ENCODE measurements at places on chromosomes 2 and 18.

- no peak for DNase-seq
Observed at GRCh38 chr2:15287447-15288184, 273.5 kb downstream of the NBAS start.

DNA sequence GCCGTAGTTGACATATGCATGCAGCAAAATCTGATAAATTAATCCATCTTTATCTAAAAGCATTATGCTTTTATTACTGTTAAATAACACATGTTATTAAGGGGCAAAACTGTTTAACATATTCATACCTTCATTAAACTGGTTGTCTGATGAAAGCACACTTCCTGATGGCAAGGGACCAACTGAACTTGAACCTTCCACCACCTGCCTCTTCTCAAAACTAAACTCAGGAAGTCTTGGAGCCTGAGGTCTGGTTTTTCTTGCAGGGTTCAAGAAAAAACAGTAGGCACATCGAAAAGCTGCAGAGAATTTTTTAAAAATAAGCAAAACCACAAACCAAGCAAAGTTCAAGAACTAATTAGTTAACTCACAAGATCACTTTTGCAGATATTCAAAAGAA is 64.9 kb downstream of the LNPK start:
- no peak for DNase-seq

- DNase-seq: no peak
Observed at GRCh38 chr18:54613174-54613573, 22.1 kb downstream of the DYNAP start.

DNA sequence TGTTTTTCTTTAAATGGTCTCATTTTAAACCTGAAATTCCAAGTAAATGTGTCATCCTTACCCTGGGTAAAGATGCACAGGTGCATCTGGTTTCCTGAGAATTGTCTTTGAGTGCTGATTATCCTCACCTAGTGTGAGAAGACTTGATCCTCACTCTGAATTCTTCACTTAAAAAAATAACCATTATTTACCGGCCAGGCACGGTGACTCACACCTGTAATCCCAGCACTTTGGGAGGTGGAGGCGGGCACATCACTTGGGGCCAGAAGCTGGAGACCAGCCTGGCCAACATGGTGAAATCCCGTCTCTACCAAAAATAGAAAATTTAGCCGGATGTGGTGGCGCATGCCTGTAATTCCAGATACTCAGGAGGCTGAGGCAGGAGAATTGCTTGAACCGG is 9.9 kb upstream of the WNT6 start:
- DNase-seq: no peak

GRCh38 chr18:80002468-80002867 is 14.1 kb upstream of the TXNL4A start:
- no peak for DNase-seq

DNA sequence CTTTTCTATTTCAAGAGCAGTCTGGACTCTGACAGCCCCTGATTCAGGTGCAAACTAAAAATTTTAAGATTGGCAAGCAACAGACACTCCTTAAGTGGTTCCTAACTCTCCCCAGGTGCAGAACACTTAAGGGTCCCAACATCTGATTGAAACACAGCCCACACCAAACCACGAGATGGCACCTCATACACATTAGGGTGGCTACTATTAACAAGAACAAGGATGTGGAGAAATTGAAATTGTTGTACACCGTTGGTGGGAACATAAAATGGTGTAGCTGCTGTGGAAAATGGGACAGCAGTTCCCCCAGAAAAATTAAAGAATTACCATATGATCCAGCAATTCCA is 82.3 kb downstream of the POLR1A start:
- no peak for DNase-seq

DNA sequence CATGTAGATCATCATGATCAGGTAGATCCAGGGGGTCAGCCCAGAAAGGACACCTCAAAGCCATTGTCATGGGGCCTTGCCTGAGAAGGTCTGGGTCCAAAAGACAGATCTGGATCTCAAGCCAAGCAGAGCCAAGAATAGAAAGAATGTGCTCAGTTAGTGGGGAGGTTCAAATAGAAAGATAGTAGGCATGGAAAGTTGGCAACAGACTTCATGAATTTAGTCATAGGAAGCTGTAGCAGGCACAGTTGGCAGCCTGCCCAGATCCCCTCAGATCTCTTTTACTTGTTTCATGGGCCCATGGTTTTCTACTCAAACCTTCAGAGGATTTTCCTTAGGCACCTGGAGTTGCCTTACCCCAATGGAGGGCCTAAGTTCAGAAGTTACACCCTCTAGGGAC is 767.0 kb downstream of the SLC4A3 start:
- DNase-seq: peak; percentile 29

DNA sequence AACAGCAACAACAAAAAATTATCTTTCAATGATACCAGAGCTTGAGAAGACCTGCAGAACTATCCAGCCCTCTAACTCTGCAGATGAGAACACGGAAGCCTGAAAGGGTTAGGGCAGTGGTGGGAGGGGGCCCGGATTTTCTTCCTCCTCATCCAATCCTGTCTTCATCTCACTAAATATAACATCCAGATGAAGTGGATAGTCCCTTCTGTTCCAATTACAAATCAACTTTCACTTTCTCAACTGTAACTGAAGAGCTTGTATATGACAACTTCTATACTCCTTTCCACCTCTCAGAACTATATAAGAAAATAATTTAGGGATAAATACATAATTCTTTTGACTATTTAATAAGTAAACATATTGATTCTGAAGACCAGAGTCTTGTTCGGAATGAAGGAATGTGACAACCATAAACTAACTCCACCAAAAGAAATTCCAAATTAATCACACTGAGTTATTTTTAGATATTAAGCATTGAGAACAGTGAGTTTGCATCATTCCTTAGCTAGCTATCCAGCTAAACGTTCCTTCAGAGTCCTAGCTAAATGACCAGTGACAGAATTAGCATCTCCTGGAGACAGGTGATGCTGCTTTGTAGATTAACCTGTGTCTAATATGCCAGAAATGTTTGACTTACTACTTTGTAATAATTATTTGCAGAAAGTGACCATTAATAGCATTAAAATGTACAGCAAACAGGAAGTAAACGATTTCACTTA is 32.7 kb downstream of the SFT2D3 start:
- peak; percentile 5 for DNase-seq

GRCh38 chr2:197085665-197086064 is 159.2 kb upstream of the PGAP1 start:
- DNase-seq: no peak

- DNase-seq: no peak
Observed at GRCh38 chr18:35740656-35741055, 159.1 kb downstream of the GALNT1 start.

GRCh38 chr2:232609607-232610006 is 23.8 kb upstream of the EFHD1 start:
- DNase-seq: no peak

DNA sequence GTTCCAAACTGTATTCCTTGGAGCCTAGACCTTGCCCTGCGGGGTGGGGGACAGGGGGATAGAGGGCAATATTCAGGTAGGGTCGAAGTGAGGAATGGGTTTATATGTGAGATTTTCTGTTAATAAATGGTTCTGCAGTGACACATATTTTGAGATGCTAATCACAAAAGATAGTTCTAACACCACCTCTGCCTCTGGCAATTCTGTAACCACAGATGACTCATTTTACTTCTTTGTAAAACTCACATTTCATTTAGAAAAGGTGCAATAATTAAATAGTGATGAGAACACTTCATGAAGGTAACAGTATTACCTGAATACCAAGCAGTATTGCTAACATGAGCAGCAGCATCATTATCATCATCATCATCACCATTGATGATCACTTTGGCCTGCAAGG is 306.6 kb downstream of the SUCLG1 start:
- DNase-seq: no peak

DNA sequence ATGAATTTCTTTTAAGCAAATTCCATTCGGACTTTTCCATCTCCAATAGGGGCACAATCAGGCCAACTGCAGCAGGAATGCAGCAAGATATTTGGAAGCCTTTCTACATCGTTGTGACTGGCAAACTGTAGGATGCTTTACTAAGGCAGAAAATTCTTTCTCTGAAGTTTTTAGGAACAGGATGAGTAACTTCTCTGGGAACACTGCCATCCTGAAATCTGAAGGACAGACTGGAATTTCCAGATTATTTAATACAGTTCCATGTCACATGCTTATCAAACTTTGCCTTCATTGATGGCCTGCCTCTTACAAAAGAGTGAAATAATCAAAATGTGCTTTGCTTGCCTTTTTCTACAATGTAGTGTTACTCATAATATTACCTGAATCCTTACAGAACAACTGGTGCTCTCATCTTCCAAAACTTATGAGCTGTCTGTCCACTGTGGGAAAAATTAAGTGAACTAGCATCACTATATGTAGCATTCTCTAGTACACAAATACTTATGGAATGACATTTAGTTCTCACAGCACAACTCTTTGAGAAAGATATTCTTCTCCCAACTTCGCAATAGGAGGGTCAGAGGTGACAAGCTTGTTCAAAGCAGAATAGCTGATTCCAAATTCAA is 32.0 kb upstream of the MAP2 start:
- DNase-seq: no peak

- DNase-seq: no peak
Observed at GRCh38 chr2:129754421-129754820, 225.0 kb upstream of the RAB6C start.

DNA sequence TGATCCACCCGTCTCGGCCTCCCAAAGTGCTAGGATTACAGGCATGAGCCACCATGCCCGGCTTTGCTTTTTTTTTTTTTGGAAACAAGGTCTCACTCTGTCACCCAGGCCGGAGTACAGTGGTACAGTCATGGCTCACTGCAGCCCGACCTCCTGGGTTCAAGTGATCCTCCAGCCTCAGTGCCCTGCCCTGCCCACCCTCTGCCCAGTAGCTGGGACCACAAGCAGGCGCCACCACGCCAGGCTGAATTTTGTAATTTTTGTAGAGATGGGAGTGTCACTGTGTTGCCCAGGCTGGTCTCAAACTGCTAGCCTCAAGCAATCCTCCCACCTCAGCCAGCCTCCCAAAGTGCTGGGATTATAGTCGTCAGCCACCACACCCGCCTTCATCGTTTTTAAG is 11.6 kb upstream of the PSD4 start:
- no peak for DNase-seq

DNA sequence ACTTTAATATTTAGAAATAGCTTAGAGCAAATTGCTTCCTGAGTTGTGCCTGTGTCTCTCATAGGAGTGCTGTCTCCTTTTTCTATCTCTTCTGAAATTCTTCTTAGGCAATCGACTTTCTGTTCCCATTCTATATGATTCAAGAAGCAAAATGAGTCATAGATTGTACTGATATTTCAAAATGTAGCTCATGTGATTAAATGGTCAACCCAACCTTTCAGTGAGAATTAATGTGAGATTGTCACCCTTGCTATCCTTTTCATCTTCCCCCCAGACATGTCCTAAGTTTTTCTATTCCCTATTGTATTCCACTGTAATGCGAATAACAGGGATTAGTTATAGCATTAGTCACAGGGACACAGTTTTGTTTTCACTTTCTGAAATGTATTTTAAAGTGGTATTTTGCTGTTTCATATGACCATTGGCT is 413.6 kb downstream of the THSD7B start:
- DNase-seq: no peak

GRCh38 chr2:7837237-7837760 is 844.6 kb upstream of the ID2 start:
- DNase-seq: no peak

- DNase-seq: no peak
Observed at GRCh38 chr2:210713122-210713521, 156.7 kb downstream of the CPS1 start.

- no peak for DNase-seq
Observed at GRCh38 chr18:76886112-76886511, 63.8 kb downstream of the ZNF236 start.

- no peak for DNase-seq
Observed at GRCh38 chr2:202941771-202942170, 29.7 kb downstream of the CARF start.

DNA sequence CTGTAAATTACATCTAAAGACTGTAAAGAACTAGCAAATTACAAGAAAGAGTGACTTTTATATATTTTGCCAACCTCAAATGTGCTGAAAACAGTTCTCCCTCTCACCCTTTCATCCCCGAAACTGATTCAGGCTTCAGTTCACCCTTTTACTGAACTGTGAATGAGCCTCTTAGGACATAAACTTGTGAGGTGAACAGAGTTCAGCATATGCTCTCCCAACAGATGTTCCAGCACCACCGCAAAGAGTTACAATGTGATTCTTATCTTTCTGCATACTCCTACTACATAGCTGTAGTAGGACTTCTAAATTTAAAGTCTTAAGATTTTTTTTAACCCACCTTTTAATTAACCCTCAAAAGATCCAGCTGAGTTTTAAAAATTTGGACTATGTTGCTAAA is 1.2 kb upstream of the ZCCHC2 start:
- DNase-seq: no peak

DNA sequence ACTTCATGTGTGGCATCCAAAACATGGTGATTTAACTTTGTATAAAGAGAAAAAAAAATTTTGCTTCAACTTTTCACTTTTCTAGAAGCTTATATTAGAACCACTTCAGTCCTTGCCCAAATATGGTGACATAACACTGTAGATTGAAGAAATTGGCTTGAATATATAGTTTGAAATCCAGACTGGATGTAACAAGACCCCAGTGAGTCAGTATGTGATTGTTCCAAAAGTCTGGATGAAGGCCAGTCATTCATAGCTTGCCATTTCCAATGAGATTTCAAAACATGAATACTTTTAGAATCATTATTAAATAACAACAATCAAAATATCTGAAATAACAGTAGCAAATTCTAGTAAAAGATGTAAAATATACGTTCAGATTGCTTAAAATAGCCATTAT is 104.8 kb upstream of the FN1 start:
- DNase-seq: peak; percentile 92

DNA sequence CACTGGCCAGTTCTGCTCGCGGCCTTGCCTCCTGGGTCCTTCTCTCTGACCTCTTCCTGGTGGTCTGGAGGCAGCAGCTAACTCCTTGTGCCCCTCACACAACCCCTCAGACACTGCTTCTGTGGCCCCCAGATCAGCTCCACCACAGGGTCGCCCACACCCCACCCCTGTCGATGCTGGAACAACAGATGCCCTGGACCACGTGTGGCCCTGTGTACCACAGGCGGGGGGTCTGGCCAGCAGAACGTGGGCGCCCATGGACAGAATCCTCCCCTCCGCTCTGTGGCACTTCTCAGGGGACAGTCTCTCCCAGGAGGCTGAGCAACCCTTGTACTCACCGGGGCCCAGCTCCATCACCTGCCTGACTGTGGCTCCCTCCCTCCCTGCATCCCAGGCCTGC is 245.6 kb downstream of the NDUFA10 start:
- no peak for DNase-seq

DNA sequence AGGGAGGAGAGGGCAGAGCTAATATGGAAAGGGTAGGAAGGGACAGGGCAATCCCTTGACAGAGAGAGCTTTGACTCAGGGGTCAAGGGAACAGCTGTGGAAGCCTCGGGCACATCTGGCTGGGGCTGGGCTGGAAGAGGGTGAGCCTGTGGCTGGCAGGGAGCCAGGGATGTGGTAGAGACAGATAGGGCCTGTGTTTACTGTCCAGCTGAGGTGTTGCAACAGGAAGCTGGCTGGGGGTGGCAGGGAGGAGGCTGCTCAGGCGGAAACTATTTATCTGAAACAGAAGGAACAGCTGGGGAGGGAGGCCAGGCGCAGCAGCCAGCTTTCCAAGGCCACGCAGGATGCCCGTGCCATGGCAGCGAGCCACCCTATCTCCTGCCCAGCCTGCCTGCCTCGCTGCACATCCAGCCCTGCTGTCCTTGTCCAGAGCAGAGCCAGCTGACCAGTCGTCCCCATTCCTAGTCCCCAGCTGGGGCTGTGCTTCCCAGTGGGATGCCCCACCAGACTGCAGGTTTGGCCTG is 264.7 kb downstream of the CYP26B1 start:
- peak; percentile 62 for DNase-seq

- DNase-seq: no peak
Observed at GRCh38 chr2:112906276-112906675, 4.7 kb upstream of the IL37 start.

- peak; percentile 19 for DNase-seq
Observed at GRCh38 chr2:169275696-169276444, 86.5 kb downstream of the LRP2 start.

Measured in lung microvascular endothelial cell (primary cell).